Natural killer cell (primary cell): ENCODE measurements at places on chromosomes 3 and 15. TPM values are rescaled to one million over a fixed set of nuclear protein-coding genes. Genes with fewer than 3 reads are reported as not detected.

DNA sequence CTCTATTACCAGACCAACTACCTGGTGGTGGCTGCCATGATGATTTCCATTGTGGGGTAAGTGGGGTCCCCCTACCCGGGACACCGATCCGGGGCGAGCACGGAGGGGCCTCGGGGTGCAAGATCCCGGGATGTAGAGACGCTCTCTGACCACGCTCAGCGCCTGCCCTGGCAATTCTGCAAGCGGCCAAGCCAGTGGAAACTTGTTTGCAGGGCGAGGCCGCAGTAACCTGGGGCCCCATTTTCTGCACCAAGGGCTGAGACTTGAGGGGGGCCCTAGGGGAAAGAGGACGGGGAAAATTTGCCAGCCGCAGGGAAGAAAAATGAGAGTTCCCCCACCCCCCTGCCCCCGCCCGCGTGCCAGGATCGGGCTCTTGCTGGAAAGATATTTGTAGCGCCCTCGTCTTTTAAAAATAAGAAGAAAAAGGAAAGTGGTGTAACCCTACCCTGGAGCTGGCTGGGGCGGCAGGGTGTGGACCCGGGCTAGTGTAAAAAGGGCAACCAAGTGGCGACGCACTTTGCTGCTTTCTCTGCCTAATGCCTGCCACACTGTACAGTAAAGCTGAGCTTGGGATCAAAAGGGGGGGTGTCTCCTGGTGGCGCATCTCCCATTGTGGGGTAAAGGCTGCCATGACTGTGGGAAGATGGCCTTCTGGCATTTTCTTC is 563 bp downstream of the ARL6IP5 start:
- H3K36me3 ChIP-seq, result peaks cover 5% of the 10 kb centered on the region
- peak overlapping the region; percentile 92 for H3K4me3 ChIP-seq
- H3K4me1 ChIP-seq, result peaks cover 53% of the 10 kb centered on the region
- peak overlapping the region; percentile 78 for H3K27ac ChIP-seq
- H3K27me3 ChIP-seq, result no peaks in the 10 kb centered on the region
- DNase-seq, result peak; percentile 46

DNA sequence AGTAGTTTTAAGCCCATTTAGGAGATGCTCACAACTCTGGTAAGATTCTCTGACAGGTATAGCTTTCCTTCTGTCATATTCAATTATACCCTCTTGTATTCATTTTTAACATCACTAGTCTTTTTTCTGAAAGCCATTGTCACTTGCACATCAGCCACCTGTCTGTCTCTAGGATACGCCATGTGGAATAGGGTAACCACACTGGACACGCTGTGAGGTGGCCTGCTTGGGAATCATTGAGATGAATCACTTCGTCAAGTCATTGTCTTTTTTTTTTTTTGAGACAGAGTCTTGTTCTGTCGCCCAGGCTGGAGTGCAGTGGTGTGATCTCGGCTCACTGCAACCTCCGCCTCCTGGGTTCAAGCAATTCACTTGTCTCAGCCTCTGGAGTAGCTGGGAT is 7.4 kb downstream of the TM6SF1 start:
- DNase-seq, result no peak
- H3K4me1 ChIP-seq, result no peaks in the 10 kb centered on the region
- H3K36me3 ChIP-seq, result peaks cover 10% of the 10 kb centered on the region
- H3K4me3 ChIP-seq, result no peak overlapping the region
- H3K27me3 ChIP-seq, result no peaks in the 10 kb centered on the region

DNA sequence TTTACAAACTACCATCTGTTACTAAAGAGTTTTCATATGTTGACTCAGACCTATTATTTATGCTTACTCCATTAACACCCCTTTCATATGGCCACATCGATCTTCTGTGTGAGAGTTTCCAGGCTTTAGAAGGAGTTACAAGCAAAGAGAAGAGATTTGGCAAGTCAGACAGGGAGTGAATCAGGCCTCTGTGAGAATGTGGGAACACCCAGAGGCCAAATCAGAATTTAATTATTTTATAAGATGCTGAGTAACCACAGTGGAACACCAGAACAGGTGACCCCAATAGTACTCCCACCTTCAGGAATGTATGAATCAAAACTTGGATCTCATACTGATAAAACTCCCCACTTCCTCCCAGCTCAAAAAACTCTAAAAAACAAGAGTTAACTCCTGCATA is 42.0 kb downstream of the IFT57 start:
- H3K27ac ChIP-seq, result no peak overlapping the region
- no peaks in the 10 kb centered on the region for H3K36me3 ChIP-seq
- no peak overlapping the region for H3K4me3 ChIP-seq
- no peak for DNase-seq

DNA sequence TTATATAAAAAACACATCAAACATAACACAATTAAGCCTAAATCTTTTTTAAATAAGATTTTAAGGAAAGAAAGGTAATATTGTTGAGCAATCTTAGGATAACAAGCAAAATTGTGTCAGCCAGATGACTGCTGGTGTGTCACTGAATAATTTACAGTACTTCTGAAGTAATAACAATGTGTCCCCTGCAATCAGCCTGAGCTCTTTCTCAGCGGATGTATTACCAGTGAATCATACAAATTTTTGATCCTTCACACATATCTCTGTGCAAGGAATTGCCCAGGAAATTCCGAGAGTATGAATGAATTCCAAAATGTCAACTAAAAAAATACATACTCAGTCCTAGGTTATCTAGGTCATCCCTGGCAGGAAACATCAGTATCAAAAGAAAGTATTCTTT is 76.6 kb upstream of the PTX3 start:
- H3K4me3 ChIP-seq, result no peak overlapping the region
- DNase-seq, result no peak
- H3K4me1 ChIP-seq, result no peaks in the 10 kb centered on the region
- H3K27ac ChIP-seq, result no peak overlapping the region
- H3K27me3 ChIP-seq, result no peaks in the 10 kb centered on the region

DNA sequence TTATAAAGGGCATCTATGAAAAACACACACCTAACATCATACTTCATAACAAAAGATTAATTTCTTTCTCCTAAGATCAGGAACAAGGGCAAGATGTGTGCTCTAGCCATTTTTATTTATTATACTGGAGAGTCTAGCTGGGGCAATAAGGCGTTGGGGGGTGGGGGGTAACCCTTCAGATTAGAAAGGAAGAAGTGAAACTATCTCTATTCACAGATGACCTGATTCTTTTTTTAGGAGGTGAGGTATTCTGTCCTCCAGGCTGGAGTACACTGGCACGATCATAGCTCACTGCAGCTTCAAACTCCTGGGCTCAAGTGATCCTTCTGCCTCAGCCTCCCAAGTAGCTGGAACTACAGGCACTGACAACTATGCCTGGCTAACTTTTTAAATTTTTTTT is 89.5 kb upstream of the MANF start:
- no peaks in the 10 kb centered on the region for H3K4me1 ChIP-seq
- no peaks in the 10 kb centered on the region for H3K36me3 ChIP-seq
- H3K4me3 ChIP-seq, result no peak overlapping the region

EPHB3 gene
- total RNA-seq, result not detected

DNA sequence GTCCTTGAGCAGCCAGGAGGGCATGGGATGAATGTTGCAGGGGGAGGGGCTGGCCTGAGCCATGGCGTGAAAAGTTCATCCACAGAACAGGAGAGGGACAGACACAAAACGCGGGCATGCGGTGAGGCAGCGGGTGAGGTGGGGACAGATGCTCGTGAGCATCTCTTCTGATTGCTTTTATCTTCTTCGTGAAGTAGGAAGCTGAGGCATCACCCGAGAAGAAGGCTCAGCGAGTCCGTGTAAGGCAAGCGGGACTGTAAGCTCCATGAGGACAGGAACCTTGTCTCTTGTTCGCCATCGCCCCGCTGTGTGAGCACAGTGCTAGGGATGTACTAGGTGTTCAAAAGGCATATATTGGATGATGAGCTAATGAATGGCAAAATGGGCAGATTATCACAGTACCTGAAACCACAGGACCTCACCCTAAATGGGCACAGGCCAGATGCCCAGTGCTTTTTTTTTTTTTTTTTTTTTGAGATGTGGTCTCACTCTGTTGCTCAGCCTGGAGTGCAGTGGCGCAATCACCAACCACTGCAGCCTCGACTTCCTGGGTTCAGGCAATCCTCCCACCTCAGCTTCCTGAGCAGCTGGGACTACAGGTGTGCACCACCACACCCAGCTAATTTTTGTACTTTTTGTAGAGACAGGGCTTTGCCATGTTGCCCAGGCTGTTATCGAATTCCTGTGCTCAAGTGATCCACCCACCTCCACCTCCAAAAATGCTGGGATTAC is 46.8 kb downstream of the CPN2 start:
- no peaks in the 10 kb centered on the region for H3K36me3 ChIP-seq
- peaks cover 51% of the 10 kb centered on the region for H3K4me1 ChIP-seq
- peaks cover 14% of the 10 kb centered on the region for H3K27me3 ChIP-seq
- DNase-seq, result no peak
- H3K27ac ChIP-seq, result no peak overlapping the region

VEPH1 gene
- 0.60 TPM for total RNA-seq

DNA sequence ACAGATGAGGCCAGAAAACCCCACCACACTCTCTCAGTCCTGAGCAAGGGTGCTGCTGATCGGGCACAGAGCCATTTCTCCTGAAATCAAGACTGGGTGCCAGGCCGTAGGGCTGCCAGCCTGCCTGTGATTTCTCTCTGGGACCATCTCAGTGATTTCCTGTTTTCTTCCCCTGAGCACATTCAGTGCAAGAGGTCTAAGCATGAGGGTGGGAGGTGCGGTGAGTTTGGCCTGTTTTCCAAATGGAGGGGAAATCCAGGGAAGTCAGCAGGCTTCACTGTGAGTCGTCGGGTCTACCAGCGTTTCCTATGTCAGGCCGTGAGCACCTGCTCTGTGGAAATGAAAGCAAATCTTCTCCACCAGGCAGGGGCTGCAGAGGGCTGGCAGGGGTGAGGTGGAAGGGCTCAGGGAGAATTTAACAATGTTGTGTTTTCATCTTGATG is 82.3 kb downstream of the ST6GAL1 start:
- DNase-seq, result no peak
- no peaks in the 10 kb centered on the region for H3K27me3 ChIP-seq
- no peak overlapping the region for H3K4me3 ChIP-seq
- H3K27ac ChIP-seq, result peak overlapping the region; percentile 67
- peaks cover 16% of the 10 kb centered on the region for H3K36me3 ChIP-seq
- H3K4me1 ChIP-seq, result peaks cover 51% of the 10 kb centered on the region

DNA sequence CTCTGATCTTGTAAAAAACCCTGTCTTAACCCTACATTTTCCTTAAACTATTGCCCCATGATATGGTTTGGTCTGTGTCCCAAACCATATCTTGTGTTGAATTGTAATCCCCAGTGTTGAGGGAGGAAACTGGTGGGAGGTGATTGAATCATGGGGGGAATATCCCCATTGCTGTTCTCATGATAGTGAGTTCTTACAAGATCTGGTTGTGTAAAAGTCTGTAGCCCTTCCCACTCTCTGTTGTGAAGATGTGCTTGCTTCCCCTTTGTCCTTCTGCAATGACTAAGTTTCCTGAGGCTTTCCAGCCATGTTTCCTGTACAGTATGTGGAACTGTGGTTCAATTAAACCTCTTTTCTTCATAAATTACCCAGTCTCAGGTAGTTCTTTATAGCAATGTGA is 881.4 kb downstream of the DIPK2A start:
- H3K36me3 ChIP-seq, result no peaks in the 10 kb centered on the region
- no peaks in the 10 kb centered on the region for H3K4me1 ChIP-seq
- DNase-seq, result no peak
- H3K27me3 ChIP-seq, result no peaks in the 10 kb centered on the region

- H3K4me3 ChIP-seq, result no peak overlapping the region
- no peak for DNase-seq
- H3K4me1 ChIP-seq, result peaks cover 100% of the 10 kb centered on the region
- no peaks in the 10 kb centered on the region for H3K27me3 ChIP-seq
- H3K27ac ChIP-seq, result peak overlapping the region; percentile 45
- peaks cover 53% of the 10 kb centered on the region for H3K36me3 ChIP-seq
These were observed 6.7 kb downstream of the CISH start for GRCh38 chr3:50604628-50605588.

AHSG gene
- not detected for total RNA-seq

GOLGA8T gene
- 2.6 TPM for total RNA-seq

- no peak overlapping the region for H3K4me3 ChIP-seq
- no peaks in the 10 kb centered on the region for H3K36me3 ChIP-seq
- H3K27me3 ChIP-seq, result no peaks in the 10 kb centered on the region
These were observed 47.6 kb downstream of the SLMAP start for GRCh38 chr3:57803647-57804081.

GRCh38 chr15:94610069-94610468 is 378.7 kb downstream of the MCTP2 start:
- peaks cover 2% of the 10 kb centered on the region for H3K27me3 ChIP-seq
- H3K4me3 ChIP-seq, result no peak overlapping the region
- no peak overlapping the region for H3K27ac ChIP-seq
- peaks cover 8% of the 10 kb centered on the region for H3K4me1 ChIP-seq
- DNase-seq, result no peak
- no peaks in the 10 kb centered on the region for H3K36me3 ChIP-seq

DNA sequence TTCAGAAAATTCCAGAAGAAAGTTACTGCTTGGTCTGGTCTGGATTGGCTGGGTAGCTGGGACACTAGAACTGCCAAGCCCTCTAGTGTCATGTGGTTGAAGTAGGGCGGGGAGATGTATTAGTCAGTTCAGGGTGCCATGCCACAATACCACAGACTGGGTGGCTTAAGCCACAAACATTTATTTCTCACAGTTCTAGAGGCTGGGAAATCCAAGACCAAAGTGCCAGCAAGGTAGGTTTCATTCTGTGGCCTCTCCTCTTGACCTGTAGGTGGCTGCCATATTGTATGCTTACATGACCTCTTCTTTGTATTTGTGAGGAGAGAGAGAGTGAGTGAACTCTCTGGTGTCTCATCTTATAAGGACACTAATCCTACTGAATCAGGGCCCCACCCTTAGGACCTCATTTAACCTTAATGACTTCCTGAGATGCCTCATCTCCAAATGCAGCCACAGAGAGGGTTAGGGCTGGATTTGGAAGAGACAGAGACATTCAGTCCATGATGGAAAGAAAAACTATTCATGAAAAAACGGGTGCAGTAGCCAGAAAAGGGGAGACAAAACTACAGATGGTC is 18.1 kb upstream of the ZSCAN2 start:
- H3K4me3 ChIP-seq, result no peak overlapping the region
- H3K4me1 ChIP-seq, result peaks cover 16% of the 10 kb centered on the region
- H3K27ac ChIP-seq, result no peak overlapping the region
- H3K36me3 ChIP-seq, result no peaks in the 10 kb centered on the region
- no peak for DNase-seq
- no peaks in the 10 kb centered on the region for H3K27me3 ChIP-seq

SLC51A gene
- total RNA-seq, result not detected

SCAANT1 gene
- total RNA-seq, result 8.0 TPM

ITIH4 gene
- total RNA-seq, result 33.0 TPM

NAA80 gene
- 30.3 TPM for total RNA-seq

GRCh38 chr3:196800742-196801434 is 61.2 kb downstream of the PAK2 start:
- no peak overlapping the region for H3K27ac ChIP-seq
- no peaks in the 10 kb centered on the region for H3K27me3 ChIP-seq
- H3K4me1 ChIP-seq, result no peaks in the 10 kb centered on the region
- H3K36me3 ChIP-seq, result peaks cover 24% of the 10 kb centered on the region
- no peak for DNase-seq

DNA sequence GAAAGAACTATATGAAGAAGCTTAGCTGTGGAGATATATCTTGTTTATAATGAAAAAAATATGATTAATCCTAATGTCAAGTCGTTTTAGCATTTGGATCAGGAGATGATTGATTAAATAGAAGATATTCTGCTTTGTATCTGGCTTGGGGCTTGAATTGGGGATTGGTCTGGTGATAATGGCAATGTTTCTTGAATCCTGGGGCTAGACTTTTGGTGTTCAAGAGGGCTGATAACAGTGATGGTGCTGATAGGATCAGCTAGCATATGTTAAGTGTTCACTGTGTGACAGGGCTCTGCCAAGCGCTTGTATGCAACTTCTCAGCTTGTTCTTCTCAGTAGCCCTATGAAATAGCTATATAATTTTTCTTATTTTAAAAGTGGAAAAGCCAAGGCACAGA is 20.2 kb downstream of the CNOT10 start:
- no peaks in the 10 kb centered on the region for H3K4me1 ChIP-seq
- H3K27ac ChIP-seq, result no peak overlapping the region
- H3K27me3 ChIP-seq, result no peaks in the 10 kb centered on the region
- no peak overlapping the region for H3K4me3 ChIP-seq
- DNase-seq, result no peak
- H3K36me3 ChIP-seq, result peaks cover 17% of the 10 kb centered on the region
